Stimulated activated CD8-positive, alpha-beta memory T cell treated with anti-CD3 and anti-CD28 coated beads, Interleukin-12 subunit alpha, Interleukin-12 subunit beta, amount 100 ng/mL, for 4 hours (primary cell): ENCODE measurements at places on chromosomes 2 and 18.

DNA sequence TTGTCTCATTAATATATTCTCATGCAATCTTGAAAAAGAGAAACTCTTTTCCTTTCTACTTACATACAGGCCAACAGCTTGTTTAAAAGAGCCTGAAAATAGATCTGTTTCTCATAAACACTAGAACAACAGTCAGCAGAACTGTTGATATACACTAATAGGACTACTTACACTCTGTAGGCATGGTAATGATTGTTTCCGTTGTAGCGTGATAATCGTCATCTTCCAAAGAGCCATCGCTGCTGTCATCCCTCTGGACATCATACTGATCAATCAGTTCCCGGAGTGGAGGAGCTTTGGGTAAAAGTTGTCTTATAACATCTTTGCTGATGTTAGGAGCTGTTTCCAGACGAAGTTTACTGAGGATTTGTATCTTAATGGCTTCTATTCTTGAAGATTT, 476 bp downstream of the MSTN start:
- no peak for DNase-seq

DNA sequence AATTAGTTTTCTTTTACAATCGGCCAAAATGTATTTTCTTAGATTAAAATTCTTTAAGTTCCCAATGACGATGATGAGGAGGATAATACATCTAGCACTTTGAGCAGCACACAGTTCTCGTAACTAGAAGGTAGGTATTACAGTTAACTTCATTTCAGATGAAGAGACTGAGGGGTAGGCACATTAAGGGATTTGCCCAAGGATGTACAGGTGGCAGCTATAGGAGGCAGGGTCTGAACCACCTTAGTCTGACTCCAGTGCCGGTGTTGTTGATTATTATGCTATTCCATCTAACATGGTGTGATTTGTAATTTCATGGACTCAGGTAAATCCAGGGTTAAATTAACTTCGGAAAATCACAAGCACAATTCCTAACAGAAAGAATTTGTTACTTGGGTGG, 1.1 kb downstream of the CD28 start:
- DNase-seq: no peak

DNA sequence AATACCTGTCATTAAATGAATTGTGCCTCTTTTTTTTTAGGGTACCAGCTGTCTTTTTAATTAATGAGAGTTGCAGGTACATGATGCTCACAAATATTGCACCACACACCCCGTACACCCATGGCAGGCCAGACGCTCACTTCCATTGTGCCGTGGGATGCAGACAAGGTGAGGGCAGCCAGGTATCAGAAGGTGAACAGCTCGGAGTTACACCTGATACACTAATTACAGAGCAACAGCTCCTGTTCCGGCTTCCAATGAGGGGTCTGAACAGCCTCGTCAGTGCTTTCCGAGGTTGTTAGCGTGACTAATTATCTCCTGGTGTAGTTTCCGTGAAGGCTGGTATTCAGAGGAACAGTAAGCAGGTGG, 442.8 kb downstream of the ZNF516 start:
- DNase-seq: no peak

- DNase-seq: no peak
Measured at GRCh38 chr2:241994086-241994485, 124.6 kb downstream of the RTP5 start.

DNA sequence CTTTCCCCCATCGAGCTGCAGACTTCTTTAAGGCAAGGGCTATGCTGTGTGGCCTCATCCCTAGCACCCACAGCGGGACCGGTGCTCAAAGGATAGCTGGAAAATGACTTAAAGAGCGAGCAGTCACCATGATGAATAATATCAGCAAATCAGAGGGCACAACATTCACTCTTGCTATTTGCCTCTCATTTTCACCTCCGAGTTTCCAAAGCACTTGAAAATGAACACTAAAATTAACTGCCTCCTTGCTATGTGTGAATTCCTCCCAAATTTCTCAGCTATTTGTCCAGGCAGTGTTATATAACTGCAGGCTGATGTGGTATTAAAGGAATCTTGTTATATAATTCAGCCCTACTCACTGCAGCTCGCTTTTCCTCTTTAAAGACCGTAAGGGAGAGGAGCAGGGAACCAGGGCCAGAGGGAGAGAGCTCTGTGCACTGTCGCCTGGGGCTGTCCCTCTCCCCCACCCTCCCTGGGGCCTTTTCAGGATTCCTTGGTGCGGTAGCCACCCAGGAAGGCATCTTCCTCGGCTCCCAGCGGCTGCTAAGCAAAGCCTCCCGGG, 1.4 kb downstream of the CYS1 start:
- DNase-seq: no peak

DNA sequence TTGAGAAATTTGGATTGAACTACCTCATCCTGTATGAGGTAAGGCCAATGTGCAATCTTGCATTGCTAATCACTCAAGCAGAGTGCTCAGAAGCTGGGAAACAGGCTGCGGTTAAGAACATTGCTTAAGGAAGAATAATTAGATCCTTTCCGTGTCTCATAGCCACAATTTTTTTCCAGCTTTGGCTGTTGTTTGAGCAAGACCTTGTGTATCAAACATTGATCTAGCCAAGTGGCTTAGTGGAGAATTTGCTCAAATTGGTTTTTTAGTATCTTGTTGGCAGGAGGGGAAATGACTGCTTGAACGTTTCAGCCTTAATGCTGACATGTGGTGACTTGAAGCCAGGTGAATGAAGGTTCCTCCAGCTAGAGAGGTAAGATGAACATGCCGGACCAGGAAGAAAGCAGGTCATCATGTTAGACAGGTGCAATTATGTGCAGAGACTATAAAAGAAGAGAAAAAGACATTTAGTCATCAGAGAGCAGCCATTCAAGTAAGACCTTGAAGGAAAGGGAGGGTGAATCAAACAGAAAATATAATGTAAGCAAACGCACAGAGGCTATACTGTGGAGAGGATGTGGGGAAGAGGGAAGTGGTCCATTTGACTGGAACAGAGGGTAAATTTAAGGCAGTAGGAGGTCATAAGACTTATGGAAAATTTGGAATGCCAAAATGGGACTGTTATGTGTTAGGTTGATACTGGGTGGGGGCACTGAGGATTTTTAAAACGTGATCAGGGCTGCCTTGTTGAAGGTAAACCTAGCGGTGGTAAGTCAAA, 98.9 kb upstream of the CYP1B1 start:
- DNase-seq: no peak

DNA sequence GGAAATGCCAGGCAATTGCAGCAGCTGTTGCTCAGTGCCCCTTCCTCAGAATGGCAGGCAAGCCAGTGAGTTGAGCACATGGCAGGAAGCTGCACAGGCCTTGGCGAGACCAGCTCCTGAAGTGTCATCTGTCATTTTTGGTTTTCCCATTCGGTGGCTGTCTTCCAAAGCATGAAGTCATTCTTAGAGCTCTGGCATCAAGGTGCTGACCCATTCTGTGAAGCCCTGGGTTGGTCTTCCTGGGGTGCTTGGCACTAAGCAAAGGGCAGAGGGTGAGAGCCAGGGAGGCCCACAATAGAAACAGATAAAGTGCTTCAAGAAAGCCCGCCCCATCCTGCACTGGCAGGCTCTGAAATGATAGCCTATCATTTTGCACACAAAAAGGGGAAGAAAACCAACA, 150.5 kb downstream of the VAPA start:
- DNase-seq: no peak

DNA sequence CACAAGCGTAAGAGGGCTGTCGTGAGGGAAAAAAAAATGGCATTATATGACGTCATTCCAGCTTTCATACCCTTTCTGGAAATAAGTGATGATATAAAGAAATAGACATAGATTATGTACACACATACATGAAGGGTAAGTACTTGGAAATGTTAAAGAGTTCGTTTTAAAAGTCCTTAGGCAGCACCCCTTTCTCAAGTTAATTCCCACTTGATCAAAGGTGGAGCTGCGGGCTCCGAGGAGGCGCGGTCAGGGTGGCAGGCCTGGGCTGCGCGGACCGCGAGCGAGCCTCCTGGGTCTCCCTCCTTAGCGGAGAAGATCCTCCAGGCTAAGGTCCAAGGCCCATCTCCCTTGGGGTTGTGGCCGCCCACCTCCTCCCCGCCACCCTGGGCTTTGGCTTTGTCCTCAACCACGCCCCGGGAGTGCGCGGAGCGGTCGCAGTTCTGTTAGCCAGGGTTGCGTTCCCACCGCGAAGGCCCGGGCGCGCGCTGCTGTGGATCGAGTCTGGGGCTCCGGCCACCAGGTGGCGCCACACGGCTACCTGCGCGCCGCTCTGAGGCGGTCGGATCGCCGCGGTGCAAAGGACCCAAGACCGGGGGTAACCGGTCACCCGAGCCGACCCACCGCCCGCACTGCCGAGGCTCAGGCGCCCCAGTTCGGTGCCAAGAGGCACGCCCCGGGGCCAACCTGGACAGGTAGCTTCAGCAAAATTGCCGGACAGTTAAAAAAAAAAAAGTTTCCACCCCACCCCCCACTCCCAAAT, 66.8 kb downstream of the HNRNPLL start:
- DNase-seq: peak; percentile 61

DNA sequence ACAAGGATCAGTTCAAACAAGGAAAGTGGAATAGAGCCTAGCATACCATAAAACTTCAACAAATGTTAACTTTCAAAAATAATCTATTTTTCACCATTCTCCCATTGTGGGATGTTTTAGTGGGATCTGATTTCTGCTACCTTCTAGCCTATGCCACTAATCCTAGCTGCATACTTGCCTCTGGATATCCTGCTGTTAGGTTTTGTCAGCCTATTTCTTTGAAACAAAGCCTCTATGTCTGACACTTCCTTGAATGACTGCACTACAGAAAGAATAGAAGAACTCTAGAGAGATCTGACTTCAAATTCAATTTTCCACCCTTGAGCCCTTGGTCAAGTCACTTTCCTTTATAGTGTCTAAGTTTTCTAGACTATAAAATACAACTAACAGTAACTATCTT, 291.5 kb downstream of the PTH2R start:
- no peak for DNase-seq

GRCh38 chr2:231541645-231542044, 11.4 kb upstream of the NMUR1 start:
- no peak for DNase-seq

GRCh38 chr2:97751752-97752151, 38.4 kb downstream of the ZAP70 start:
- DNase-seq: no peak

DNA sequence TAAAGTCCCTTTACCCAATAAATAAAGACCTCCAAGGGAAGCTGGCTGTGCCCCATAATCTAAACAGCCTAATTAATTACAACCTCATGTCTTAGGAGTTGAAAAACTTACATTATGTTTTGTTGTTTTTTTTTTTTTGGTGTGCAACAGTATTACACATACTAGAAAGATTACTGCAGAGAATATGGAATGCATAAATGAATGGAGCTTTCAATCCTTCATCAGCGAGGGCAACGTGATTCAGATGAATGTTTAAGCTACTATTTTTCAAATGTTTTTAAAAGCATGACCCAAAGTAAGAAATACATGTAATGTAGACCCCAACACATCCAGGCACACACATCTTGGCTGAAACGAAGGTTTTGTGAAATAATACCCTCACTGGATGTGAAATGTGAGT, 167.1 kb upstream of the FN1 start:
- DNase-seq: no peak

GRCh38 chr2:27723372-27724144, 48.0 kb upstream of the MRPL33 start:
- no peak for DNase-seq

GRCh38 chr2:42369532-42370229, 8.7 kb upstream of the COX7A2L start:
- DNase-seq: no peak

DNA sequence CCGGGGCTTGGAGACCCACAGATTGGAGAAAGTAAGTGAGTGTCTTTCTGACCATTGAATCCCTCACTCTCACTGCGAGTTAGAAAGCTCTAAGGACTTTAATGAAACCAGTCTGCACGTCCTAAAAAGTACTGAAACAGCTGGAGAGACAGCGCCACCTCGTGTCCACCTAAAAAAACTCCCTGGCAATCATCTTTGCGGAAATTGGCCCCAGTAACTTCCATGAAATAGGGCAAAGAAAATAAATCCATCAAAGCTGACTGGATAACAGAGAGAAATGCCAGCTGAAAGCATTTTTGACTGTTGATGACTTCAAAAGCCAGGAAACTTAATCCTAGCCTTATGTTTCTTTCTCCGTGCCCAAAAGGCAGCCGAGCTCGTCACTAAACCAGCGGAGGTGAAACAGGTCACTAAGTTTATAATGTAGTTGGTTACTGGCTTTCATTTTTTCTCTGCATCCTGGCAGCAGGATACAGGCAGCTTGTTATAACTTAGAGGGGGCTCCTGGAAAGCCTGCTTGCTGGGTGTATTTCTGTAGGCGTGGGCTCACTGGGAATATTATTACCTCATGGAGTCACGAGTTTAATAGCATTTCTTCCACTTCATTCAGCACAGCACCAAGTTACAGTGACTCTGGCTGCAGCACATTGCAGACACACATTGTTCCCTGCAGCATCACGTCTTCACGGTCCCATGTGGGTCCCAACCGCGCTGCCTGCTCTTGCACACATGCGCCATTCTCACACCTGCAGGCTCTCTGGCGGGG, 266.5 kb downstream of the HRH4 start:
- DNase-seq: no peak

GRCh38 chr2:155839991-155840390, 492.5 kb downstream of the NR4A2 start:
- no peak for DNase-seq

DNA sequence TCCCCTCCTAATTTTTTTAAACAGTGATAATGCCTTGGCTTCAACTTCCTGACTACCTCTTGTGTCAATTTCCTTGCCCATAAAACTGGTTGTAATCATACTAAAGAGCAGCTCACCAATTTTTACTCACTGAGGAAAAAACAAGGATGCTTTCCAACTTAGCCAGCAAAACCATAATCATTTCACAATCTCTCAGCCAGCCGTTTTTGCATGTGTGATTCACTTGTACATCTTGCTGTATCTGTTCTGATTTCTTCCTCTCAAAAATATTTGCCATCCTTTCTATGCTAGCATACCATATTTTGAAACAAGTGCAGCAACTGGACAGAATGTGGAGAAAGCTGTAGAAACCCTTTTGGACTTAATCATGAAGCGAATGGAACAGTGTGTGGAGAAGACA, 60.7 kb downstream of the RAB27B start:
- DNase-seq: no peak

- no peak for DNase-seq
Measured at GRCh38 chr2:73075477-73076373, 4.2 kb upstream of the SFXN5 start.

DNA sequence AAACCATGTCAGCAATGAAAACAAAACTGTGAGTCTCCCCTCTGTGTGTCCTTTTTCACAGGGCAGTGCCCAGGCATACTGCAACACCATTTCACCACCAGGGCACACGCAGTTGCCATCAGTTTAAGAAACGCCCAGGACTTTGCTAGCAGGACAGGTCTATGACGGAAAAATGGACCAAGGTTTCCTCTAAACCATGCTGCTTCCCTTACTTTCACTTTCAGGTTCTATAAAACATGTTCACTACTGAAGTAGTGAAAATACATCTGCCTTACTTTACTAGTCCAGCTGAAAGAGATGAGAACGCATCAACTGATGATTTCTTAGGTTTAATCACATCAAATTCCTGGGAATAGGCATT, 110.5 kb downstream of the TCF4 start:
- DNase-seq: peak; percentile 1

GRCh38 chr2:209556354-209556961, 132.6 kb downstream of the MAP2 start:
- DNase-seq: no peak
